Activated T-helper 9 cell treated with anti-CD3 and anti-CD28 coated beads, Interleukin-2, amount 50 U/mL, for 16 hours (primary cell): ENCODE measurements at places on chromosomes 4 and X.

- DNase-seq = peak; percentile 69
These were observed 47.5 kb downstream of the CLDN34 start for GRCh38 chrX:10014462-10015354.

- DNase-seq = no peak
These were observed 128.3 kb downstream of the PJA1 start for GRCh38 chrX:69036674-69037573.

DNA sequence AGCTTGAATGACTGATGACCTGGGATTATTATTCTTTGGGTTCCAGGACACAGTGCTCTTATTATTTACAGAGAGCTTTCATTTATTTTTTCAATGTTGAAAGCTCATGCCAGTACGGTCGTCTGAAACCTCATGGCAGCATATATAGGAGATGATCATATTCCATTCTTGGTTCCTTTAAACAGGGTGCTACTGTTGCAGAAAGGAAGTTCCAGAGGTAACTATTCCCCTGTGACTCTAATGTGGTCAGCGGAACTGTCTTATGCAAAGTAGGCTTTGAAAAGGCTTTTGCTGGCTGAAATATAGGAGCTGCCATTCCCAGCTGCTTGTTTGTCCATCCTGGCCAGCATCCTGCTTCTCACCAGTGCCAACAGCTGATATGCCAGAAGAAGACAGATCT lies 208.3 kb upstream of the LEF1 start:
- no peak for DNase-seq

DNA sequence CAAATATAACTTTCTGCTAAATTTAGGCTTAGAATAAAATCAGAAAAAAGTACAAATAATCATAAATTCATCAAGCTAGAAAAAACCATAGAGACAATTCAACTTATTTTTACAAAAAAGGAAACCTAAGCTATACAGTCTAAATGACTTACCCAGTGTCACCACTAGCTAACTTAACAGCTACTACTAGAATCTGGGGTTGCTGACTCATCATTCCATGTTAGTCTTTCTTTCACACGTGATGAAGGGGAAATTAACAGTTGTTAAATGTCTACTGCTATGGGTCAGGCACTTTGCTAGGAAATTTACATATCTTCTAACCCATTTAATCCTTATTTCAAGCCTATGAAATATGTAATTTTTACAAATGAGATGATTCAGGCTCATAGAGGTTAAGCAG lies 349.3 kb upstream of the GALNT7 start:
- DNase-seq = no peak

- DNase-seq = no peak
These were observed 38.2 kb downstream of the NLGN3 start for GRCh38 chrX:71182871-71183270.

- DNase-seq = no peak
These were observed 215.1 kb downstream of the TMA16 start for GRCh38 chr4:163709601-163710000.

- no peak for DNase-seq
These were observed 134.2 kb downstream of the PWWP3B start for GRCh38 chrX:106302304-106302703.

- no peak for DNase-seq
These were observed 67.7 kb upstream of the HMX1 start for GRCh38 chr4:8939160-8939839.

GRCh38 chr4:141240671-141241070 lies 20.0 kb downstream of the ZNF330 start:
- no peak for DNase-seq

DNA sequence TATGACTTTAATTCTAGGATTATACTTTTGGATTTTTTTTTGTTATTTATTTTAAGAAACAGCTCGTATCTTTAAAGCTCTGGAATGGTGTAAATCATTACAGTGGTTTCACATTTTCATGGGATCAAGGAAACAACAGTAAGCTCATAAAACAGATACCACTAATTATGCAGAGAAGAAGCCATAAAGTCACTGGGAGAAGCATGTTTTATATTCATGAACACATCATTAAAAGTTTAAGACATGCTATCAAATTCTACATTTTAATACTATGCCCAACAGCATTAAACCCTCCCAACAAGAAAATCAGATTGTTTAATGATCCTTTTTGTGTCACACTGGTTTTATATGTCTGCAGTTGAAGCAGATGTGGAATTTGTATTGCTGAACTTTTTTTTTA lies 149.9 kb downstream of the FBXO8 start:
- no peak for DNase-seq

DNA sequence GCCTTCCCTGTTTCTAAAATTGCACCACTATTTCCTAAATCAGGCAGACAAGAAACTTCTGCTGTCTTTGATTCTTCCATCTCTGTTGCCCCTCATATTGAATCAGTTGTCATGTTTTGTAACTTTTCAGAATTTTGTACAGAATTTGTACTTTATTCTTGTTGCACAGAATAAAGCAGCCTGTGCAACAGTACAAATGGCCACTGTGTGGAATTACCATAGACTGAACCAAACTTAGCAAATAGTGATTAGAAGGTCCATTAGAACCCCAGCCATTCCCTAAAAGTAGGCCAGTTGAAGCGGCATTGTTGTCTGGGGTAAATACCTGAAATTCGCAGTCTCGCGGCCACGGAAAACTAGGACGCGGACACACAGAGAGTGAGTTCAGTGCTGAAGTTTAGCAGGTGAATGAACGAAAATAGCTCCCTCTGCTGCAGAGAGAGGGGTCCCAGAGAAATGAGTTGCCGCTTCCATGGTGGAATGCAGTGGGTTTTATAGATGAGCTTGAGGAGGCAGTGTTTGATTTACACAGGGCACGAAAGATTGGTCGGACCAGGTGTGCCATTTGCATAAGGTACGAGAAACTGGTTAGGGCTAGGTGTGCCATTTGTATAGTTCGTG lies 71.8 kb downstream of the C4orf33 start:
- no peak for DNase-seq

DNA sequence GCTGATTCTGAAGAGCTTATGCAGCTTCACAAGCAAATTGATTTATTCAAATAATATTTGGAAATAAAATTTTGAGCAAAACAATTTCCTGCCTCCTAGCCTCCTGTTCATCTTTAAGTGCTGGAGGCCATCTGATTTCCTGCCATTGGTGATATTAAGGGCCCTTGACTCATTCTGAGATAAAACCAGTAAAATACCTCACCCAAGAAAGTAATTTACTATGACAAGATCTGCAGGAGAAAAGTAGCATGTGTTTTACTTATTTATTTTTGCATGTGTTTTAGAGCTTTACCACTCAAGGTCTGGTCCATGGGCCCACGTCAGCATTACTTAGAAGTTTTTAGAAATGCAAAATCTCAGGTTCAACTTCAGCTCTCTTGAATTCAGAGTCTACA lies 67.7 kb downstream of the DCLK2 start:
- no peak for DNase-seq

- DNase-seq = no peak
These were observed 195.4 kb upstream of the MAMLD1 start for GRCh38 chrX:150167482-150168324.

- DNase-seq = no peak
These were observed 149.3 kb upstream of the TENM3 start for GRCh38 chr4:182093935-182094334.

- no peak for DNase-seq
These were observed 879.1 kb downstream of the ARAP2 start for GRCh38 chr4:35365186-35365585.

DNA sequence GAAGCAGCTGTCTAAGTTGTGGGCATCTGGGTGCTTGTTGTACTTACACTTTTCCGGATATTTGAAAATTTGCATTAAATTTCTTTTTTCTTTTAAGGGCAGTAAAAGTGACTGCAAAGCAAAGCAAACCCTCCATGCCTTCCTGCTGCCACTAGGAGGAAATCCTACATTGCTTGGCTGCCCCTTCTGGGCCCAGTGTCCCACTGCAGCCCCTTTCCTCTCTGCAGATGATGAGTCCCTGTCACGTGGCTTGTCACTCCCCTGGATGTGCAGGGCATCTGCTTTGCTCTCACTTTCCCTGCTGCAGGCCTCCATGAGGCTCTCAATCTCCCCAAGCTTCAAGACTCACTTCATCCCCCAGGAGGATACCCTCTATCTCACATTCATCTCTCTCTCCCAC lies 12.7 kb downstream of the TSR2 start:
- no peak for DNase-seq

GRCh38 chrX:23883737-23884354 lies 23.9 kb downstream of the APOO start:
- DNase-seq = no peak

- DNase-seq = no peak
These were observed 3.5 kb downstream of the SH3KBP1 start for GRCh38 chrX:19883878-19884277.

DNA sequence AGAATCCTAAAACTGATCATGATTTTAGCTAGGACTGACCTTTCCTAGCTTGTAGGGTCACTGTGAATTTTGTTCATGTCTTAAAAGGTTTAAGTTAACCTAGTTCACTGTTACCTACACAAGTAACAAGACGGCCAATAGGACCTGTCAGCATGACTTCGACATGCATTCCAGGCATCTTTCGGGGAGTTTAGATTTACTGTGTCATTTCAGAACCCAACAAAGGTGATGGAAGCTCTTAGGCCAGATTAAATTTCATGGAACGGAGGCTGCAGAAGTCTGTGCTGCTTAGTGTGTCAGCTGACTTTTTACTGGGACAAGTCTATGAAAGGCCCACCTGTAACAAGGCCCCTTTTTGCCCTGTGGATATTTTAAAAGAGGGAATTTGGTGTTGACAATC lies 93.1 kb downstream of the GATB start:
- DNase-seq = no peak

DNA sequence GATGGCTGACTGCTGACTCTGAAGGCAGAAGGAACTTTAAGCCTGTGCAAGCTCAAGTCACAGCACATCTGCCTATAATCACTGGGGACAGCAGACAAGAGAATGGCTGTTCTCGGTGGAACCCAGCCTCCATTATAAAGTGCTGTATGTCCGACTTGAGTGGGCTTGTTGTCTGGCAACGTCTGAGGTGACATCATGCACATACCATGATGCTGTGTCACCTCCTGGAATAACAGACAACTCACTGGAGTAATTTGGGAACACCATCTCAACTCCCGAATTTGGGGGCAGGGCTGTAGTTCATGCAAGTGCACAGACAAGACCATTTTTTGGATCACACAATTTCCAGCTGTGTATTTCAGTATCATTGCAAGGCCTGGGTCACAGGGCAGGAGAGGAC lies 59.8 kb upstream of the GPM6B start:
- DNase-seq = no peak

GRCh38 chrX:120137439-120137838 lies 21.0 kb upstream of the RHOXF2 start:
- no peak for DNase-seq

GRCh38 chr4:146522098-146522868 lies 543 bp upstream of the SLC10A7 start:
- DNase-seq = peak; percentile 69

DNA sequence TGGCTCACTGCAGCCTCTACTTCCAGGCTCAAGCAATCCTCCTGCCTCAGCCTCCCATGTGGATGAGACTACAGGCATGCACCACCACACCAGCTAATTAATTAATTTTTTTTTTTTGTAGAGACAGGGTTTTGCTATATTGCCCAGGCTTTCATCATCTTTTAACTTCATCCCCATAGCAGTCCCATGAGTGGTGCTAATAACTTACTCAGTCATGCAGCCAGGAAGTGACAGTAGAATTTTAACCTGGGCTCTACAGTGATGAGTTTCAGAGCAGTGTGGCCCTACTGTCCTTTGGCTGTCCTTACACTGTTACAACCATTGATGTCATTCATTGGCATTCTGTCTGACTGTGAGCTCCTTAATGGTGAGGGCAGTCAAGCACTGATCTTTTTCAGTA lies 3.9 kb upstream of the OCIAD2 start:
- no peak for DNase-seq

DNA sequence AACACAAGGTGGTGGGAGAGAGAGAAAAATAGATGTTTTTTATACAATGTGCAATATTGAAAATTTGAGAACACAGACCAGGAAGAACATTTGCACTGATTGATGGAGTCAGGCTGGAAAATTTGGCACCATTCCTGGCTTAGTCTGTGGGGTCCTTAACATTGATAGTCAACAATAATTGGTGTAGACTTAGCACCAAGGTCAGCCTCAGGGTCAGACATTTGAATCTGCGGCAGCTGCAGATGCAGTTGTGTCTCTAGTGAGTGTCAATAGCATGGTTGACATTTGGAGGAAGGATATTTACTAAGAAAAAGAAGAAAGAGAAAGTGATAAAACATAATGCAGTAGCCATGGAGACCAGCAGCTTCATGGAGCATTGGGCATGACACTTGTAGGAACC lies 31.5 kb upstream of the GLRA3 start:
- DNase-seq = no peak

GRCh38 chr4:108109997-108110416 lies 58.7 kb downstream of the LEF1 start:
- DNase-seq = no peak

- no peak for DNase-seq
These were observed 132.2 kb upstream of the FUNDC1 start for GRCh38 chrX:44674906-44675305.

DNA sequence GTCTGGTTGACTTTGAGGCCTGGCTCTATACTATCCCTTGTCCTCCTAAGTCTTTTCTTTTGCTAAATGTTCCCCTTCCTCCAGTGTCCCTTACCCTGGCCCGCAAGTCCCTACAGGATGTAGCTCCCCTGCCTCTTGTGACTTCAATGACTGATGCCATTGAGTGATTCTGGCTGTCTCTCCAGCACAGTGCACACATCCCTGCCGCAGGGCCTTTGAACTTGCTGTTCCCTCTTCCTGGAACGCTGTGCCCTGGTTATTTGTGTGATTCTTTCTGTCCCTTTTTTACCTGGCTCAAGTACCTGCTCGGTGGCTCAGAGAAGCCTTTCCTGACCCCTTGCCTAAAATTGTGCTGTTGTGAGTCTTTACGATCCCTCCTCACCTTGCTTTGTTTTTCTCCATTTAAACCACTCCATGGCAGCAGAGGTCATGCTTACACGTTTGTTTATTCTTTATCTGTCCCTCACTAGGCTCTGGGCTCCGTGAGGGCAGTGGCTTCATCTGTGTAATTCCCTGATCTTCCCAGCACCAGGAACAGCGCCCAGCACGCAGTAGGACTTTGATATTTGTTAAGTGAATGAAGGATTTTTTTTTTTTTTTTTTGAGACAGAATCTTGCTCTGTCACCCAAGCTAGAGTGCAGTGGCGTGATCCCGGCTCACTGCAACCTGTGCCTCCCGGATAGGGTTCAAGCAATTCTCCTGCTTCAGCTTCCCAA lies 17.6 kb downstream of the MSX1 start:
- DNase-seq = no peak

DNA sequence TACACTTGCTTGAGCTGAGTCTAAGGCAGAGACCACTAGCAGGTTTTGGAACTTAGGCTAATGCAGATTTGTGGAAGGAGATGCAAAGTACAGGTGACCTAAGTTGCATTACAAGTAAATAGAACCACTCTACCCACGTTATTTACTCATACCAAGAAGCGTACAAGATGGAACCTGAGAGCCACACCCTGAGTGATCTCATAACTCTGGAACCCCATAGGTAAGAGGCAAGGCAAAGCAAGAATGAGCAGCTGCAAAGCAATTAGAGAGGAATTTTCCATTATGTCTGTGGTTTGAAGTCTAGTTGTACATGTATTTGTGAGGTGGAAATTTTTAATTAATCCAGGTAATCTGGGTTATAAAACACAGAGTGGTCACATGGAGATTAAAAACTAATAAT lies 55.4 kb downstream of the CC2D2A start:
- DNase-seq = no peak

- no peak for DNase-seq
These were observed 552 bp upstream of the NAA10 start for GRCh38 chrX:153935326-153935851.

- no peak for DNase-seq
These were observed 222.5 kb downstream of the RAB28 start for GRCh38 chr4:13261486-13262257.
